ENCODE measurements at places on chromosomes 13 and 19. TPM values are rescaled to one million over a fixed set of nuclear protein-coding genes. Genes with fewer than 3 reads are reported as not detected.

DNA sequence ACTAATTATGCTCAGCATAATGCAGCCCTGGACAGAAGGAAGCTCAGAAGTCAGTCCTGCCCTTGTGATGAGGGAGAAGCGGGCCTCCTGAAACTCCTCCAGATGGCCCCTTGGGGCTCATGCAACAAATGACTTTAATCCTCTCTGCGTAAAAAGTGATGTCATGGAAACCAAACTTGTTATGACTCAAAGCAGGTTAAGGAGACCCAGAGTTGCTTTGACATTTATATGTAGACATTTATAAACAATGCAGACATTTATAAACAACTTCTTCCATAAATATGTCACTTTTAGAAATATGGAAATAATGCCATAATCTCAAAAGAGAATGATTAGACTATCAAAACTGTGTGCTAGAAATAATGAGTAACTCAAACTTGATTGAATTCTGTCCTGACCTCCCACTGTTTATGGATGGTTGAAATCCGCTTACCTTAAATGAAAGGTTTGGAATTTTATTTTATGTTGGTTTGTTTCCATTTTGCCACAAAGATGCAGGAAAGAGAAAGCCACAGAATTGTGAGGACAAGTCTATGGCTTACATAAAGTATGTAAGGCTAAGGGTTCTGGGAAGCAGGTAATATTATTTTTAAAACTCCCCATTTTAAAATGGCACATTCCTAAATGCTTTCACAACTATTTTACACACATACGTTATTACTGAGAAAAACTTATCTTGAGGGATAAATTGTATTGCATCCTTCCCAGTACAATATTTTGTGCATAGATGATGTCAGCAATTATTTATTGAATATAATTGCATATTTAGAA lies 73.7 kb downstream of the CYSLTR2 start:
- no peak overlapping the region for H3K27ac ChIP-seq
- no peak for DNase-seq
- H3K27me3 ChIP-seq, result no peaks in the 10 kb centered on the region
- H3K4me3 ChIP-seq, result no peak overlapping the region

GRCh38 chr13:21361123-21361522 lies 98.0 kb downstream of the ZDHHC20 start:
- no peaks in the 10 kb centered on the region for H3K4me1 ChIP-seq
- no peak for DNase-seq
- H3K4me3 ChIP-seq, result no peak overlapping the region
- no peaks in the 10 kb centered on the region for H3K36me3 ChIP-seq
- no peaks in the 10 kb centered on the region for H3K27me3 ChIP-seq

GRCh38 chr13:102039264-102039663 lies 362.6 kb downstream of the FGF14 start:
- no peak overlapping the region for H3K4me3 ChIP-seq
- no peak for DNase-seq
- H3K36me3 ChIP-seq, result no peaks in the 10 kb centered on the region
- no peak overlapping the region for H3K27ac ChIP-seq
- no peaks in the 10 kb centered on the region for H3K27me3 ChIP-seq

GRCh38 chr13:43908156-43909126 lies 28.7 kb downstream of the LACC1 start:
- no peaks in the 10 kb centered on the region for H3K27me3 ChIP-seq
- no peak overlapping the region for H3K4me3 ChIP-seq
- H3K36me3 ChIP-seq, result no peaks in the 10 kb centered on the region
- no peaks in the 10 kb centered on the region for H3K4me1 ChIP-seq
- peak; percentile 24 for DNase-seq
- no peak overlapping the region for H3K27ac ChIP-seq

DNA sequence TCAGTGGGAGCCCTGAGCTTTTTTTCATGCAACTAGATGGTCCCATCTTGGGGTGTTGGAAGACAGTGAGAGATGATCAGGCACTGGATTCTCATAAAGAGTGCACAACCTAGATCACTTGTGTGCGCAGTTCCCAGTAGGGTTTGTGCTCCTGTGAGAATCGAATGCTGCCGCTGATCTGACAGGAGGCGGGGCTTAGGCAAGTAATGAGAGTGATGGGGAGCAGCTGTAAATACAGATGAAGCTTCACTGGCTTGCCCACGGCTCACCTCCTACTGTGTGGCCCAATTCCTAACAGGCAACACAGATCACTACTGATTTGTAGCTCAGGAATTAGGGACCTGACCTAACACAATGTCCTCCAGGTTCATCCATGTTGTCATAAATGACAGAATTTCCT lies 43.6 kb upstream of the UBAC2 start:
- H3K27me3 ChIP-seq, result no peaks in the 10 kb centered on the region
- DNase-seq, result no peak
- H3K4me3 ChIP-seq, result no peak overlapping the region
- H3K27ac ChIP-seq, result no peak overlapping the region

DNA sequence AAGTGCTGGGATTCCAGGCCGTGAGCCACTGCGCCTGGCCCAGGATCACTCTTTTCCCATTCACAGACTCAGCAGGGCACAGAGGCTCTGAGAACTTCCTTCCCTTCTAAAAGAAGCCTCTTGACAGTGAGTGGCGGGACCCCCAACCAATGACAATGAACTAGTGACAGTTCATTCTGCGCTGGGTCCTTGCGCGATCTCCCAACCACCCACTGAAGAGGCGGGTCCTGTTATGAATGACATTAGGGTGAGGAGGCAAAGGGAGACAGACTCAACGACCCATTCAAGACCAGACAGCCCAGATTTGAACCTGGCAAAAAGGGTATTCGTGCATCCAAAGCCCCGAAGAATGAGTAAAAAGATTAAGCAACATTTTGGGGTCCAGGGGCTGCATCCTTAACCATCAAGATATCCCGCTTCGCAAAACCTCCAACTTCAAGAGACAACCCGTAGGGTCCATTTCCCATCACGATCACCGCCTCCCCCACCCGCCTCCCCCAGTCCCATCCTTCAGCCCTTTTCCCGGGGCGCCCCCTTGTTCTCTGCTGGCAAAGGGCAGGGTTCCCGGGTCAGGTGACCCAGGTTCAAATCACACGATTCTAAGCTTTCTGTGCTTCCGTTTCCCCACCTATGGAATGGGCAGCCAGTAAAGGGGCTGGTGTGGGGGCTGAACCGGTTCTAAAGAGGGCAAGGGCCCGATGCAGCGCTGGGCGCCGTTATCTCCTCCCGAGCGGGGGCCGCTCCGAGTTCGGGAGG lies 719 bp downstream of the SUGP2 start:
- peak overlapping the region; percentile 83 for H3K4me3 ChIP-seq
- peak overlapping the region; percentile 97 for H3K27ac ChIP-seq
- peaks cover 6% of the 10 kb centered on the region for H3K4me1 ChIP-seq
- DNase-seq, result peak; percentile 84

DNA sequence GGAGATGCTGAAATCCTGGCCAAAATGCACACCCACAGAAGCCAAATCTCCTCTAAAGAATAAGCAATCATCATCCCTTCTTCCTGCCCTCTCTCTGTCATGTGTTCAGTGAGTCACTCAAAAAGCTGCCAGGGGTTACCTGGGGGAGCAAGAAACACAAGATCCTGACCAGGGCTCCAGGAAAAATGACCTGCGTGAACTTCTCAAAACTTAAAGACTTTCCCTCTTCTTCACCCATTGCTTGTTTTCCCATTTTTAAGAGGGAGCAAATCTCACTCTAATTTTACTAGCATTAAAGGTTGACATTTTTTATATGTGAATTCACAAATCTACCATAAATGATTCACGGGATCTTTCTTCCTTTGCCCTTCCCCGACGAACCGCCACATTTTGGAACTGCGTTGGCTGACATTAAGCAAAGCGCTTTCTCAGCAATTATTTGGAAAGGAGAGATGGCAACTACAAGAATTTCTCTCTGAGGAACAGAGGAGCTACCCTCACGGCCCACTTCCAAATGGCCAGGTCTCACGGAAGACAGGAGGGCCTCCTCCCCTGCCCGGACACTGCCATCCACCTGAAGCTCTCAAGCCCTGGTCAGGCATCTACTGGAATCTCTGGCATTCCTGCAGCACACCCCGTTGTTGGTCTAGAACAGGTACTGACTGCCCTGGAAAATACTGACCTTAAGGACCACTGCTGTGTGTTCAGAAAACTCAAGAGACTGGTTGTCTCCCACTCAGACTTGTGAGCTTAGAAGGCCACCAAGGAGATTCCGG lies 14.2 kb downstream of the TSHZ3 start:
- H3K4me1 ChIP-seq, result peaks cover 14% of the 10 kb centered on the region
- H3K4me3 ChIP-seq, result no peak overlapping the region
- H3K27ac ChIP-seq, result no peak overlapping the region
- H3K36me3 ChIP-seq, result no peaks in the 10 kb centered on the region

Gene TEX29
- not detected for total RNA-seq

Data from prostate gland (tissue), 2 donors.